Omental fat pad (tissue), 4 donors: ENCODE measurements at places on chromosomes 1 and 21.

GRCh38 chr1:194473766-194474165 lies 1287.4 kb upstream of the B3GALT2 start:
- DNase-seq, result no peak

DNA sequence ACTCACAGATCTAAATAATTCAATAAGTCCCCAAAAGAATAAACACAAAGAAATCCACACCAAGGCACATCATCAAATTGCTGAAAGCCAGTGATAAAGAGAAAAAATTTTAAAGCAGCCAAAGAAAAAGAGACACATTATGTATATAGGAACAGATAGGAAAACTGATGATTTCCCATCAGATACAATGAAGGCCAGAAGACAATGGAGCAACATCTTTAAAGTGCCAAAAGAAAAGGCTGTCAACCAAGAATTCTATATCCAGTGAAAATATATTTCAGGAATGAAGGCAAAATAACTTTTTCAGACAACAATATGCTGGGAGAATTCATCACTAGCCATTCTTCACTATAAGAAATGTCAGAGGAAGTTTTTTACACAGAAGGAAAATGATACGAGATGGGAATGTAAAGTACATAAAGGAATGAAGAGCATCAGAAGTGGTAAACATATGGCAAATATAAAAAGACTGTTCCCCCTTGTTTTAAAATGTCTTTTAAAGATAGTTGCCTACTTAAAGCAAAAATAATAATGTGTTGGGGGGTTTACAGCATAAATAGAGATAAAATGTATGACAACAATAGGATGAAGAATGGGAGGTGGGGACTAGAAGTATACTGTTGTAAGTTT lies 9.4 kb upstream of the MYOG start:
- no peak for DNase-seq

DNA sequence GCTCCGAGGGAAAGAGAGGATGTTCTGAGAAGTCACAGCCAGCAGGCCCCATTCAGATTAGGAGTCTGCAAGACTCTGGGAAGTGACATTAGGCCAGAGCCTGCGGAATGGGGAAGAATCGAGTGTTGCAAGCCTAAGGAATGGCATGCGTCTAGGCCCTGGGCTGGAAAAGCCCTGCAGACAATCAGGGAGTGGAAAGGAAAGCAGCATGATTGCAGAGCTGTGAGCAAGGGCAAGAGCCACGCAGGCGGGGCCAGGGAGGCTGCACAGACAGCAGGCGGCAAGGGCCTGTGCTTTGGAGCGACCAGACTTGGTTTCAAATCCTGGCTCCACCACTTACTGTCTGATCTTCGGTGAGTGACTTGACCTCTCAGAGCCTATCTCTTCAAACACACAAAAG lies 118.2 kb downstream of the RRAGC start:
- no peak for DNase-seq

- no peak for DNase-seq
These were observed 88.4 kb upstream of the COL6A1 start for GRCh38 chr21:45892916-45893739.

GRCh38 chr1:94946886-94947285 lies 20.0 kb upstream of the CNN3 start:
- no peak for DNase-seq

GRCh38 chr1:45305231-45305630 lies 21.5 kb upstream of the HPDL start:
- no peak for DNase-seq

DNA sequence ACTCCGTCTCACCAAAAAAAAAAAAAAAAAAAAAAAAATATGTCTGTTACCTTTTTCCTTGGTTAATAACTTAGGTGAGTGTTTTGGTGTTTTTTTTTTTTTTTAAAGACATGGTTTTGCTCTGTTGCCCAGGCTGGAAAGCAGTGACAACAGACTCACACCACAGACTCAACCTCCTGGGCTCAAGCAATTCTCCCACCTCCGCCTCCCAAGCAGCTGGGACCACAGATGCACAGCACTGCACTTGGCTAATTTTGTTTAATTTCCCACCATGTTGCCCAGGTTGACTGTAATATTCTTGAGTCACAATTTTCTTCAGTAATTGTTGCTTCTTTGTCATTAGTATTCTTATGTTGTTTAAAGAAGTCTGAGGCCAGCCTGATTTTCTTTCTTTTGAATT lies 149.2 kb upstream of the SYT6 start:
- no peak for DNase-seq

DNA sequence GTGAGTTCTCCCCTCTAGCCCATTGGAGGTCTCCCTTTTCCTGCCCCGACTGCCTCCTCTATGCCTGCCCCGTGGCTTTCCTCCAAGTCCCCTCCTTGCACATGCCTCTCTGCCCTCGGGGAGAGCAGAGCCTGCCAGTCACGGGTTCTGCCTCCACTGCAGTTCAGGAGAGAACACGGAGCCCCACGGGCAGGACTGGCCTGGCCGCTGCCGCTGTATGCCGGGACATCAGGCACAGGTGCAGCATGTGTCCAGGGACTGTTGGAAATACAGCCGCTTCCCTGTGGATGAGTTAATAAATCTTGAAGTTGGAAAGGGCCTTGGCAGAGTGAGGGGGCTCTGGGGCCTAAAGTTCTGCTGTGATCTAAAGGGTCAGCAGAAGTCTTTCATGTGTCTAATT lies 676.6 kb downstream of the MATN1 start:
- no peak for DNase-seq

GRCh38 chr1:82044536-82044935 lies 243.8 kb downstream of the ADGRL2 start:
- DNase-seq, result no peak

DNA sequence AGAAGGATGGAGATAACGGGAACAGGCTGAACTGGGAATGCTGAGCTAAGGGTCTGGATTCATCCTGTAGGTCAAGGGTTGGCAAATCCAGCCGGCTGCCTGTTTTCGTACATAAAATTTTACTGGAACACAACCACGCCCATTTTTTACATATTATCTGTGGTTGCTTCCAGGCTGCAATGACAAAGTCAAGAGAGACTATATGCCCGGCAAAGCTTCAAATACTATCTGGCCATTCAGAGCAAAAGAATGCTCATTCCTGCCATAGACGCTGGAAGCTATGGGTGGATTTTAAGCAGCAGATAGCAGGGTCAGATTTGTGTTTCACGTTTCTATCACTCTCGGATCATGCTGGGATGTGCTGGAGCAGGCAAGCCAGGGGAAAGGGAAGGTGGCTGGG lies 137.9 kb upstream of the EDN2 start:
- no peak for DNase-seq

- DNase-seq, result no peak
These were observed 78.6 kb downstream of the EXTL2 start for GRCh38 chr1:100816049-100816448.

GRCh38 chr1:164961715-164962114 lies 394.8 kb downstream of the LMX1A start:
- no peak for DNase-seq

- no peak for DNase-seq
These were observed 66.7 kb upstream of the PARP1 start for GRCh38 chr1:226474443-226475141.

- DNase-seq, result no peak
These were observed 149.8 kb downstream of the ETS2 start for GRCh38 chr21:38955495-38955894.

- no peak for DNase-seq
These were observed 245 bp upstream of the TMEM269 start for GRCh38 chr1:42784547-42784945.

DNA sequence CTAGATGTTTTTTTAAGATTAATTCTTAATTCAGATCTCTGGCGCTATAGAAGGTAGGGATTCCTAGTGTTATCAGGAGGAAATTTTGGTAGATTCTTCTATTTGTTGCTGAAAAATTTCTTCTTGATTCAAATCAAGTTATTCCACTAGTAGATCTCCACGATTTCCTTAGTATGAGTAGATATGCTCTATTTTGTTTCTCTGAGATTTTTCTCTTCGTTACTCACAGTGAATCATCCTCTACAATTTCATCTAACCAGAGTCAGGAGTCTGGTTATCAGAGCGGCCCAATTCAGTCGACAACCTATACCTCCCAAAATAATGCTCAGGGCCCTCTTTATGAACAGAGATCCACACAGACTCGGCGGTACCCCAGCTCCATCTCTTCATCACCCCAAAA lies 18.8 kb upstream of the HAX1 start:
- DNase-seq, result no peak

DNA sequence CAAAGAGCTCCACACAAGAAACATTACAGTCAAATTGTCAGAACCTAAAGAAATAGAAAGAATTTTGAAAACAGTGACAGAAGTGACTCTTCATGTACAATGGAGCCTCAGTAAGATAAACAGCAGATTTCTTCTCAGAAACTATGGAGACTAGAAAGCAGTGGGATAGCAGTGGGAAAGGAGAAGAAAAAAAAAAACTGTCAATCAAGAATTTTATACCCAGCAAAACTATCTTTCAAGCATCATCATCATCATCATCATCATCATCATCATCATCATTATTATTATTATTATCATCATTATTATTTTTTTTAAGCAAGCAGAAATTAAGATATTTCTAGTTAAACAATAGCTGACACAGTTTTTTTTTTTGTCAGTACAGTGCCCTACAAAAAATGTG lies 24.2 kb downstream of the CEP170 start:
- no peak for DNase-seq

- no peak for DNase-seq
These were observed 7.1 kb downstream of the MYBPHL start for GRCh38 chr1:109299558-109300343.

GRCh38 chr1:181768930-181769280 lies 285.6 kb downstream of the CACNA1E start:
- DNase-seq, result no peak

- no peak for DNase-seq
These were observed 11.3 kb upstream of the LACTBL1 start for GRCh38 chr1:22983944-22984343.

GRCh38 chr1:15676010-15676409 lies 8.1 kb upstream of the PLEKHM2 start:
- no peak for DNase-seq

GRCh38 chr1:145858901-145859490 lies at the start of gene PIAS3:
Gene PIAS3, minus strand, starts transcription at chr1:145859081. Its CDS starts 91 bp downstream, at chr1:145858990.
- peak; percentile 79 for DNase-seq

GRCh38 chr1:25531082-25531461 lies 12.3 kb upstream of the LDLRAP1 start:
- DNase-seq, result no peak

DNA sequence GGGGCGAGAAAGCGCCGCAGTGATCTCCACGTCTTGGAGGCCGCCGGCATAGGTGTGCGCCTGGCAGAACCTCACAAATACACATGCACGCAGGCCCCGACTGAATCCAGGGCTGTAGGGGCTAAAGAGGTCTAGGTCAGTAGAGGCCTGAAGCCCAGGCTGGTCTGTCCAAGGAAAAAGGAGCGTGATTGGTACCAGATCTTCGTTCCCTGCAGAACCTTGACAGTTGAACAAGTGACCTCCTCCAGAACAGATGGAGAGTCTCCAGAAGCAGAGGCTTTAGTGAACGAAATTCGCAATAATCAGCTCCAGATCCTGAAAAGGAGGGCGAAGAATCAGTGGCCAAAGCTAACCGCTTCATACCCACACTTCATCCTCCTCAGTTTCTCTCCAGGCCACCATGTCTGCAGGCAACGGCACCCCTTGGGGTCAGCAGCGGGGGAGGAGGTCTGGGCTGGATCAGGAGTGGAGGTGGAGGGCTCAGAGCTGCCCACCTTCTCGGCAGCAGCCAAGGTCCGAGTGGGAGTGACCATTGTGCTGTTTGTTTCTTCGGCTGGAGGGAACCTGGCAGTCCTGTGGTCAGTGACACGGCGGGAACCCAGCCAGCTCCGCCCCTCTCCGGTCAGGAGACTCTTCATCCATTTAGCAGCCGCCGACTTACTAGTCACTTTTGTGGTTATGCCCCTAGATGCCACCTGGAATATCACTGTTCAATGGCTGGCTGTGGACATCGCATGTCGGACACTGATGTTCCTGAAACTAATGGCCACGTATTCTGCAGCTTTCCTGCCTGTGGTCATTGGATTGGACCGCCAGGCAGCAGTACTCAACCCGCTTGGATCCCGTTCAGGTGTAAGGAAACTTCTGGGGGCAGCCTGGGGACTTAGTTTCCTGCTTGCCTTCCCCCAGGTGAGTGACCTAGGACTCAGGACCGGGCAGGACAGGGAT lies 749 bp upstream of the PEX11B start:
- no peak for DNase-seq

- no peak for DNase-seq
These were observed 17.4 kb downstream of the DYNLT5 start for GRCh38 chr1:66769512-66770229.

DNA sequence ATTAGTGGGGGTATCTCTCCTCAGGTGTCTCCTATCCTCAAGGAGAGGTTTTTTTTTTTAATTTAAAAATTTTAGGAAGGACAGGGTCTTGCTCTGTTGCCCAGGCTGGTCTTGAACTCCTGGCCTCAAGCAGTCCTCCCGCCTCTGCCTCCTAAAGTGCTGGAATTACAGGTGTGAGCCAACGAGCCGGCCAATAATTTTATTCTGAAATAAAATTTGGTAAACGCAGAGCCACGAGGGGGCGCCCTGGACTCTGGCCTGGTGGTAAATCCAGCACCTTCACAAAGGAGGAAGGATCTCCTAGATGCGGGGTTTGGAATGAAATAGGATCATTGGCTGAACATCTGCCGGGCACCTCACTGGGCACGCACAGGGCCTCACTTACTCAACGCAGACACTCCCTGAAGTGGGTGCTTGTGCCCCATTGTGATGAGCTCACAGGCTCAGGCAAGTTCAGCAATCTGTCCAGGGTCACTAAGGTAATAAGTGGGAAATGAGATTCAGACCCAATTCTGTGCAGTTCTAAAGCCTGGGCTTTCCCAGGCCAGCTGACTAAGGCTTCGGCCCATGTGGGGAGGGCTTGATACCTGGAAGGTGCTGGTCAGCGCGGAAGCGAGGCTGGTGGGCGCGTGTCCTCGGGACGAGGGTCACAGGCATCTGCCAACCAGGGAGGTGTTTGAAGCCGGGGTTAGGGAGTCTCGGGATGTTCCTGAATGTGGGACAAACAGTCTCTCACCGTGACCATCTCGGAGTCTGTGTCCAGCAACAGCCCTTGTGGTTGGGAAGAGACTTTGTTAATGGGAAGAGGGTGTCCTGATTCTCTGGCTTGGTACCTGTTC lies 32.7 kb upstream of the ETV3 start:
- peak; percentile 30 for DNase-seq

DNA sequence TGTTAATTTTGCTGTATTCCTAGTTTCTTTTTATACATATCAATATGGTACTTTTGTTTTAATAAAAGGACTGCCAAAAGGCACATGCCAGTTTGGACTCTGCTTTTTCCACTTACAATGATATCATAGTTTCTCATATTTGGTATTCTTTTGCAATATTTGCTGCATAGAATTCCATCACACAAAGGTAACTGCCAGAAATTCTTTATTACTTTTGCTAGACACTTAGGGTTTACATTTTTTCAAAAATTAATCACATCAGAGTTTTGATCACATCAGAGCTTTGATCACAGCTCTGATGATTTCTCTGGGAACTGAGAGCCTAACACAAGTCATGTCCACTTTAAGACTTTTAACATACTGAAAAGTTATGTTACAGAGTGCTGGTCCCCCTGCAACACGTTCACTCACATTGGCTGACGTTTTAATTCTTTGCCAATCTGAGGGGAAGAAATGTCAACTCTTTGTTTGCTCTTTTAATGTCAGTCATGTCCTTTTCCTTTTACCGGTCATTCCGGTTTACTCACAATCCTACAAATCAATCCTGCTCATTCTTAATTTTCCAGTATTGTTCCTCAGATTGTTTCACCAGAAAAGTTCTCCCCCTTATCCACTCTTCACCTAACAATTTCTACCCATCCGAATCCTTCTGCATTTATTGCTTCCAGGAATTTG lies 1.1 kb upstream of the CD46 start:
- DNase-seq, result no peak

- DNase-seq, result no peak
These were observed 175.4 kb downstream of the LRRC7 start for GRCh38 chr1:69743146-69743545.

- DNase-seq, result no peak
These were observed 54.4 kb downstream of the SNRPE start for GRCh38 chr1:203915811-203916210.
